ENCODE measurements at places on chromosomes 5 and 9.

DNA sequence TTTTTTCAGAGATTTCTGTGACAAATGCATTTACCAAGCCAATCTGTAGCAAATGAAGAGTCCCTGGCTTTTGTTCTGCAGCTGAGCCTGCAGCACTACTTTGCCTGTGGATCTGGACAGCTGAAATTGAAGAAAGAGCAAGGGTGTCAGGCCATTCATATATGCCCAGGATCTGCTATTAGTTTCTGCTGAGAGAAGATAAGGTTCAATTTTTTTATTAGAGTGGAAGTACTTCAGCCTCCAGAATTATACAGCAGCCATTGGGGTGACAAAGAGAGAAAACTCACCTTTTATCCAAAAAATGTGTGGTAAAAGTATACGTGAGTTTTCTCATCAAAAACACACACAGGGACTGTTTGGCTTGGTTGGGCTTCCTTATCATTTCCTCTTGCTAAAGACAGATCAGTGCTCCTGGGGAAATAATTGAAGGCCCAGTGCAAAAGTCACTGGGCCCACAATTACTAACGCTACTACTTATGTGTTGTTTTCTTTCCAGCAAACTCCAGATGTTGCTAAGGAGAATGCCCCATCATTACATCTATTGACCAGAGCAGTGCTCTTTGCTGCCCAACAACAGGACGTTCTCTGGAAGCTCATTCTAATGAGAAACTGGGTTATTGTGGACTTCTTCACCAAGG, 138.6 kb downstream of the CEMIP2 start:
- DNase-seq = no peak

DNA sequence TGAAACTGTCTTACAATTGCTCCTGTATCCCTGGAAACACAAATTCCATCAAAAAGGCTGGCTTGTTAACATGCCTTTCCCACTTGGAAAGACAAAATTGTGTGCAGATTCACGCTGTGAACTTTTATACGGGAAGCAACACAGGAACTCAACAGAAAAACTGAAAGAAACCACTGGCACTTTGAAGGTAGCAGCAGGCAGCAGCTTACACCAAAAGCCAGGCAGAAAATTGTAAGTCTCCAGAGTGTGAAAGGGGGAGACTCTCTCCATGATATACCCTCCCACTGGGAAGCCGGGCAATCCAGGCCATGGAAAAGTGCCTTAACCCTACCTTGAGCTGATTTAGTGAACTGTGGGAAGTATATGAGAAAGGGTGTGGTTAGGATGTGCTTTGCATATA, 943.7 kb downstream of the CDH18 start:
- no peak for DNase-seq

GRCh38 chr9:68975365-68976043, 38.4 kb downstream of the PRKACG start:
- DNase-seq = no peak

GRCh38 chr5:11655681-11656080, 248.6 kb downstream of the CTNND2 start:
- no peak for DNase-seq
